ENCODE measurements at places on chromosomes 2 and 18. TPM values are rescaled to one million over a fixed set of nuclear protein-coding genes. Genes with fewer than 3 reads are reported as not detected.

The ARL5A gene
- 44.8 TPM for total RNA-seq

The SERPINB4 gene
- total RNA-seq = not detected

The GALNT5 gene
- 75.7 TPM for total RNA-seq

The TDRD15 gene
- total RNA-seq = not detected

The RESP18 gene
- total RNA-seq = not detected

The AGXT gene
- total RNA-seq = not detected

The RGPD4 gene
- total RNA-seq = not detected

- DNase-seq = peak; percentile 39
Observed at GRCh38 chr2:99942561-99943347, 199.6 kb downstream of the AFF3 start.

DNA sequence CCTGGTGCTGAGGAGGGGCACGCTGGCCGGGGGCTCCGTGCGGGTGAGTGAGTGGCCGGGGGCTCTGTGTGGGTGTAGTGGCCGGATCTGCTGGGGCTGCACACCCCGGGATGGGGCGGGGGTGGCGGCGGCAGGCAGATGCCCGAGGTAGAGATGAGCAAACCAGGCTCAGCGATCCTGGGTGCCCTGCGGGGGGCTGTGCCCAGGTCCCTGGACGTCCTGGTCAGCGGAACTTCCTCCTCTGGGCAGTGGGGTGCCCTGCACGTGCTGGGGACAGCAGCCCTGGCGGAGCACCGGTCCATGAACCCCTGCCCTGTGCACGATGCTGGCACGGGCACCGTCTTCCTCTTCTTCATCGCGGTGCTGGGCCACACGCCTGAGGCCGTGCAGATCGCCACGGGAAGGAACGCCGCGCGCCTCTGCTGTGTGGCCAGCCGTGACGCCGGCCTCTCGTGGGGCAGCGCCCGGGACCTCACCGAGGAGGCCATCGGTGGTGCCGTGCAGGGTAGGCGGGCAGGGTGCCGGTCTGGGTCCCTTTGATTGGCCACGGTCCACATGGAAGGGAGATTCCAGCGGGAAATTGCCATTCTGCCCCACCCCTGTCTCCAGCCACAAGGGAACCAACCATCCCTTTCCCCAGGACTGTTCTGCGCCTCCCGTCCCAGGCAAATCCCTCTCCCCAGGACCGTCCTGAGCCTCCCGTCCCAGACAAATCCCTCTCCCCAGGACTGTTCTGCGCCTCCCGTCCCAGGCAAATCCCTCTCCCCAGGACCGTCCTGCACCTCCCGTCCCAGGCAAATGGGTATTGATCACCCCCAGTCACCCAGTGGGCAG, 5.9 kb downstream of the NEU4 start:
- peak; percentile 81 for DNase-seq

- DNase-seq = no peak
Observed at GRCh38 chr2:42550870-42551269, 17.6 kb upstream of the MTA3 start.

GRCh38 chr2:200255549-200255948, 50.9 kb upstream of the SPATS2L start:
- DNase-seq = no peak

DNA sequence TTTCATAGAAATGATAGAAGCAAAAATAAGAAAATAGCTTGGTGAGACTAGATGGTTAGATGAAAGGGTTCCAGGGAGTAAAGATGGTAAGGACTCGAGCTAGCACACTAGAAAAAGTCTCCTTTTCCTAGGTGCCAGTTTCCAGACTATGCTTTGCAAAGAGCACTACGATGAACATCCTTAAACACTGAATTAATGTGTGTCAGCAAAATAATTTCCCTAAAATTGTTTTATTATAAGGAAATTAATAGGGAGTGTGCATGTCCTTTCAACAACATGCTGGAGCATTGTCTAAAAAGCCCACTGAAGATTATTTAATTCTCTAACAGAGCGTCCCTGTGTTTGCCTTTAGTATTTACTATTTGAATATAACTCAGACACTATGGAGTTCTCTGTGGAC, 107.4 kb upstream of the NDUFV2 start:
- no peak for DNase-seq

DNA sequence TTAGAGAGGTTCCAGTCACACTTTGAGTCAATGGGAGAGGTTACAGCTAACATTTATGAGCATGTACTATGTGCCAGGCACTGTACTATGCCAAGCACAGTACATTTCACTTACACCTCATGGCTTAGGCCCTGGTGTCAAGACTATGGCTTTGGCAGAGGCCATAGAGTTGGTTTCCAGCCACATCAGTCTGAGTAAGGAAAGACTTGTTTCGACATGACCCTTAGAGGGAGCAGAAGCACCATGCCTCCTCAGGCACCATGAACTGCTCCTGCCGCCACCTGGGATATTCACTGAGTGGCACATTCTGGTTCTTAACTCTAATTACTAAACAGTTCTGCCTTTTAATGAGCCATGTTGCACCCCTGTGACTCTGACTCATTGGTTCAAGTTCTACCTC, 12.7 kb downstream of the DGUOK start:
- DNase-seq = no peak

DNA sequence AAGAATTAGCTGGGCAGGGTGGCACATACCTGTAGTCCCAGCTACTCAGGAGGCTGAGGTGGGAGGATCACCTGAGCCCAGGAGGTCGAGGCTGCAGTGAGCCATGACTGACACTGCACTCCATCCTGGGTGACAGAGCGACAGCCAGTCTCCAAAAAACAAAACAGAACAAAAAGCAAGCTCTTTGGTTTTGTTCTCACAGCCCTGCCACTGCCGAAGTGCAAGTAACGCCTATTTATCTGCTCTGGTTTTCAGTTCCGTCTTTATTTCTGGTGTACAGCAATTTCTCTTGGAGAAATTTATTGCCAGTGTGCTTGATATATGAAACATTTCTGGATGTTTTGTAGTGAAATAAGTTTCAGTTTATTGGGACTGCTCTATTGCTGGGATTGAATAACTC, 61.9 kb downstream of the RAB10 start:
- no peak for DNase-seq

- DNase-seq = peak; percentile 90
Observed at GRCh38 chr2:96856776-96857666, 795 bp downstream of the ANKRD39 start.

DNA sequence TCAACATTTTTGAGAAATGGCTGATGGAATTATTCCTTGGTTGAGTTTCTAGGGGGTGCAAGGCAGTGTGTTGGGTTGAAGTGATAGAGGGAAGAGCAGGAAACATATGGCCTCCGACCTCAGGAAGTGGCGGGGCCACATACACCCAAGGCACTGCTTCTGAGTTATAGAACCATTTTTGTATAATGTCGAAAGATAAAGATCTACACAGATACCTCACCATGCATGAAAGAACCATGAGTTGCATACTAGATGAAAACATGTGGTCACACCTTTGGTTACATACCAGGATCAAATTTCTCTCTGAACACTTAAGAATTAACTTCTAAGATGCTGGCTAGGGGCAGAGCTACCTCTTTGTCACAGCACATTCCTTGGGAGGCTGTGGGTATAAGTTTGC, 23.2 kb downstream of the LAMA3 start:
- no peak for DNase-seq

DNA sequence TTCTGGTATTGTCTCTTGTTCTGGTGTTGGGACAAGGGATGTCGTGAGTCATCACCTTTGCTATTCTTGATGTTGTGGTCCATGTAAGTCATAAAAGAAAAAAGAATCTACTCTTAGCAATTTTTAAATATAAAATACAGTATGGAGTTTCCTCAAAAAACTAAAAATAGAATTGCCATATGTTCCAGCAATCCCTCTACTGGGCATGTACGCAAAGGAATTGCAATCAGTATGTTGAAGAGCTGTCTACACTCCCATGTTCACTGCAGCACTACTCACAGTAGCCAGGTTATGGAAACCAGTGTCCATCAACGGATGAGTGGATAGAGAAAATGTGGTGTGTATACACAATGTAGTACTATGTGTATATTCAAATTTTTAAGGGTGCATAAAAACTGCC, 10.9 kb upstream of the GNAL start:
- DNase-seq = no peak

DNA sequence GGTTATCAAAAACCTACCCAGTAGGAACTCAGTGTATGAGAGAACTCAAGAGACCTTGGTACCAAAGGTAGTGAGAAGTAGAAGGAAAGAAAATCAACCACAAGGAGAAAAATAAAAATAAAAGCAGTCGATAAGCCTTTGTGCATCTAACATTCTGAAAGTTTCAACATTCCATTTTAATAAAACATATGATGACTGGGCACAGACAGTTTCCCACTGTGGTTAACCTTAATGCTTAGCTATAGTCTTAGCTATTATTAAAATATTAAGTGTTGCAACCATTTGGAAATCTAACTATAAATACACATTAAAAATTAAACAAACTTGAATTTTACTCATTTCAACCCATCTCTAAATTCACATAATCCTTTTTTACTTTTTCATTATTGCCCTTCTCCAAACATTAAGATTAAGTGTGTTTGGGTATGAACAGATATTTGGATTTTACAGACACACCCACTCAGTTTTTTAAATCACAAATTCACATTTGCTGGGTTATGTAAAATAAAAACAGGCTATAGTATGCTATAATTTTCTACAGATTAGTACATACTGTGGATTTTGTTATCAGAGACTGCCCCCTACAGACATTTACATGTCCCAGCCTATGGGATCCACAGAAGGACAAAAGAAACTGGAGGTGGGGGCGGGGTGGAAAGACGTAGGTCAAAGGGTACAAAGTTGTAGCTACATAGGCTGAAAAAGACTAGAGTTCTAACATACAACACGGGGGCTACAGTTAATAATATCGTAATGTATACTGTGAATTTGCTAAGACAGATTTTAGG, 32.8 kb downstream of the SRBD1 start:
- no peak for DNase-seq

GRCh38 chr18:10419420-10420103, 34.9 kb upstream of the APCDD1 start:
- no peak for DNase-seq

- no peak for DNase-seq
Observed at GRCh38 chr2:166984797-166985196, 96.5 kb downstream of the XIRP2 start.

GRCh38 chr2:10546975-10547391, 98.9 kb upstream of the ODC1 start:
- peak; percentile 91 for DNase-seq

DNA sequence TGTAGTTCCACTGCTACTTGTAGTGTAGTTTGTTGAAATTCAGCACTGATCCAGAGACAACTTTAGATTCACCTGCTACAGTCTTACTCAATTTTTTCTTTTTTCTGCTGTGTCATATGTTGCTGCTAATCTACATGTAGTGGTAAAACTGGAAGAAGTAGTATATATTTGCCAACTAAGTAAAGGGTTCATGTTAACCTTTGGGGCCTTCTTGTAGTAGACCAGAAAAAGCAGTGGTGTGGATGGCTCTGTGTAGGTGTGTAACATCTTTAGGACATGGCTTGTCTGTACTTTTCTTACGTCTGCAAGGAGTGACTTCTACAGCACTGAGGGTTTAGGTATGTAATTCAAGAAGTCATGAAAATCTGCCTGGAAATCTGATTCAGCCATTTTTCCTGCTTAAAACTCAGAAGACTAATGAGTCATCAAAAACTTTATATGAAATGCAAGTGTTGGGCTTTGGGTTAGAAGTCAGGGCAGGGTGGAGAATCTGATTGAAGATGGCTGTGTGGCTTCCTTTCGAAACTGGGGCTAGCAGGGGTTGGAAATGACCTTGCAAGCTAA, 8.4 kb downstream of the PTPRM start:
- peak; percentile 63 for DNase-seq

- no peak for DNase-seq
Observed at GRCh38 chr2:118580651-118581050, 266.8 kb downstream of the EN1 start.

DNA sequence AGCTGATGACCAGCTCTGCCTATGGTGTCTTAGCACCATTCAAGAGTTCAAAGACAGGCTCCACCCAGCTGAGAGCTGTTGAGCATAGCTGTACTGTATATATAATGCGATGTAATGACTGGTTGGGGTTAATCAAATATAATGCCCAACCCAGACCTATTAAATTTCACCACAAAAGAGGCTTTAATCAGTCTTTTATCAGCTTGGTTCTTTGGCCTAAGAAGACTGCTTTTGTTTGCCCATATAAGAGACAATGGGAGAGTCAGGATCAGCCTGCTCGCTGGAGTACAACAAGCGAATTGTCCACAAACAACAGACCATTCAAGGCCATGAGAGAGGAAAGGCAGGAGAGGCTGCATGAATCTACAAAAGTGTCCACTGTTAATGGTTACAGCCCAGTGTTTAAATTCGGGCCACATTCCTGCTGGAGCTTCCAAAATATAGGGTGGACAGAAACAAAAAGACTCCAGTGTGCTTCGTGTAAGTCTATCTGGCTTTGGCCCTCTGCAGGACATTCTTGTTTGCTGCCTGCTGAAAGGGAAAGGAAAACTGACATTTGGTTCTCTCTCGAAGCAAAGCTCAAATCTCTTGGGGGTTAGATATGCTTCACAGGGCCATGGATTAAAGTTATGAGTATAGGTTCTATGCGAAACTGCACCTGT, 299.0 kb upstream of the FBXO11 start:
- peak; percentile 46 for DNase-seq

GRCh38 chr2:167579826-167580225, 667.6 kb downstream of the STK39 start:
- DNase-seq = no peak

GRCh38 chr2:241908686-241909420, 39.3 kb downstream of the RTP5 start:
- peak; percentile 44 for DNase-seq

DNA sequence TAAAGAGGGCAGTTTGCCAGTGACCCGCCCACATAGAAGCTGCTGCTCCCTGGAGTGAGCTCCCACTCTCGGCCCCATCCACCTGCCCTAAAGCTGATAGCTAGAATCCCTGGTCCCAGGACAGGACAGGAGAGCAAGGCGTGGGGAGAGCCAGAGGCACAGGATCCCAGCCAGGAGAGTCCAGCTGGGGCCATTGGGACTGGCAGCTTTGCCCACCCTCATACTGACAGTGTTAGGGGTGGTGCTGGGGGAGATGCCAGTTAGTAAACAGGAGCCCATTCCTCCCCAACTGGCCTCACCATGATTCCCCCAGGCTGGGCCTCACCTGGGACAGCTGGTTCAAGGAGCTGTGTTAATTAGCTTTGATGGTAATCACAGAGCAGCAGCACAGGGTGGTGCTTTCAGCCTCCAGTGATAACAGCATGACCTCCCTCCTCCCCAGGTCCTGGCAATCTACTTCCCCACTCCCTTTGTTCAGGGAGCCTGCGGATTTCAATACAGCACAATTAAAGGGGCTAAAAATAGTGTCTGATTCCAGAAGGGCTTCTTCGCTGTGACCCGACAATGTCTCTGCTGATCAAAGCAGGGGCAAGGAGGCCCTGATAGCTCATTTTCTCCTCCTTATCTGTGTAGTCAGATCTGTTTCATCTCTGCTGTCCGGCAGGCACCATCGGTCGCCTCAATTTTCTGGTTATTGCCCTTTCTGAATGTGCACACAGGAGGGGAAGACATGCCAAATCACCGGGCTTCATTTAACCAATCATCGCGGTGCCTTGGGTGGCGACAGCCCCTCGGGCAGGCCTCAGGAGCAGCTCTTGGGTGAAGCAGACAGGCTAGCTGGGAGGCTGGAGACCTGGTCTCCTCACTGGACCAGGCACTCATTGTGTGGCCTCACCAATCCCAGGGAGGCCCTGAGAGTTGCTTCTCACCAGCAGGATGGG, 119.9 kb upstream of the TEX51 start:
- DNase-seq = no peak
